ENCODE measurements at places on chromosomes 13 and 19.

DNA sequence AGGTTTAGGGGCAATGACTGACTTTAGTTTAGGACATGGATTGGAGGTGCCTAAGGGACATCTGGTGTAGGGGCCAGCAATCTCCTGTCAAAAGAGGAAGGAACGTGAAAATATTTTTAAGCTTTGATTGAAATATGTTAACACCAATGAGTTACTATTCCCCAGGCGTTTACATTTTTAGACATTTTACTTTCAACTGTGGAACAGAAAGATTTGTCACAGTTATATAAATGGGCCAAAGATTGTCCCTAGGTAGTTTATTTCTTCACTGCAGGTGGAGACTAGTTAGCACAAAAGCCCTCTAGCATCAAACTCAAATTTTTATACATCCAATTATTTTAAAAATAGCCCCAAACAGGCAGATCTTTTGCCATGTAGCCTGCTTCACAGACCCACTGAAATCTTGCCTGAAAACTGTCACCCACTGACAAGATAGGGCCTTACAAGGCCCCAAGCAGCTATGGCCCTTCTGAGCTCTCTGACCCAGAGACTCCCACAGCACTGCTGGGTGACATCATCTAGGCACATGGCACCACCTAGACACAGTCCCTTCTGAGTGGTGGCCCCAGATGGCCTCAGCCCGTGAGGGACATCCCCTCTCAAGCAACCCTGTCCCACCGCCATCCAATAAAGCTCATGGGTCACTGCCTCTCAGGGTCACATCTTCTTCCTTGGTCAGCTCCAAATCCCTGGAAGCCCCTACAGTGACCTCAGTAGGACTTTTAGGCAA is 64.8 kb upstream of the DOCK9 start:
- no peak for DNase-seq

- DNase-seq = no peak
These were observed 1.6 kb downstream of the ZNF414 start for GRCh38 chr19:8512115-8512967.

DNA sequence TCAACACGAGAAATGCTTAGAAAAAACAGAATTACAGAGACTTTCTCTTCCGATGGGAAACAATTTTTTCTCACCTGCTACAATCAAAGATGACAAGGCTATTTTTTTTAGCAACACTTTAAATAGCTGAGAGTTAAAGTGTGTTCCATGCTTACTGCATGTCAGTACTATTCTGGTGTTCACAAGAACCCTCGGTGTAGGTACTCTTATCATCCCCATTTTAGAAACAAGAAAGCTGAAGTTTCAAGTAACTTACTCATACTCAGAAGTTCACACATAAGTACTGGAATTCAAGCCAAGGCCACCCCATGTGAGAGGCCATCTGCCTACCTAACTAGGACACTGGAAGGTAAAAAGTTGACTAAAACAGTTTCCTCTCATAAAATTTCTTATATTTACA is 9.0 kb upstream of the TNFRSF19 start:
- no peak for DNase-seq

GRCh38 chr13:36981156-36981743 is 17.9 kb downstream of the ALG5 start:
- DNase-seq = no peak

GRCh38 chr13:98112456-98112855 is 30.4 kb upstream of the FARP1 start:
- no peak for DNase-seq

DNA sequence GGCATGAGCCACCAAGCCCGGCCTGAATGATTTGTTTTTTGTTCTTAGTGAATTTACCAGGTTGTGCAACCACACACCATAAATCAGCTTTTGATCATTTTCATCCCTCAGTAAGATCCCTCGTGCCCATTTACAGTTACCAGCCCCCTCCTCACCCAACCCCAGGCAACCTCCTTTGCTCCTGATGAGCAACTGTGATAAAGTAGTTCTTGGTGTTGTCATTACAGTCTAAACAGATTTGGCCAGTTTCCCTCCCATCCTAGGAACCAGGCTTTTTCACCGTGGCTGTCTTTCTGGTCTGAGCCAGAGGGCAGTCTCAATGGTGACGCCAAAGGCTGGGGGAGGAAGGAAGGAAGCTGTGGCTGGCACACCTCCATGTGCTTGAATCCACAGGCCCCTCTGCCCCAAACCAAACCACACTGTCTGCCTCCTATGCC is 61.2 kb upstream of the WDFY2 start:
- DNase-seq = no peak

DNA sequence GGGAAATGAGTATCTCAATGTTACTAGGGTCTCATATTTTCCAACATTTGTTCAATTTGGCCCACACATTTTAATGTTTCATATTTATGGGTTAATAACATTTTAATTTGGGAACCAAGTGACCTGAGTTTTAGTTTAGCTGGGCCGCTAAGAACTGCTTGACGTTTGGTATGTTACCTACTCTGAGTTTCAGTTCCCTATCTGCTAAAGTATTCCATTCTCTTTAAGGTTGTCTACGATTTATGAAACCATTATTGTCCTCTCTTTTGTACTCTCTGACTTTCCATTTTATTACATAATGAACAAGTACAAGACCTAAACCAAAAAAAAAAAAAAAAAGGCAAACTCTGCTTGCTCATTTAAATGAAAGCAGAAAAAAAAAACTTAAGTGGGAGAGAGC is 89.9 kb downstream of the FGF14 start:
- no peak for DNase-seq

Data from central memory CD8-positive, alpha-beta T cell (primary cell).